Keratinocyte (primary cell): ENCODE measurements at places on chromosomes 13 and 19.

GRCh38 chr13:74560325-74560724 lies 426.1 kb upstream of the KLF12 start:
- DNase-seq = no peak

DNA sequence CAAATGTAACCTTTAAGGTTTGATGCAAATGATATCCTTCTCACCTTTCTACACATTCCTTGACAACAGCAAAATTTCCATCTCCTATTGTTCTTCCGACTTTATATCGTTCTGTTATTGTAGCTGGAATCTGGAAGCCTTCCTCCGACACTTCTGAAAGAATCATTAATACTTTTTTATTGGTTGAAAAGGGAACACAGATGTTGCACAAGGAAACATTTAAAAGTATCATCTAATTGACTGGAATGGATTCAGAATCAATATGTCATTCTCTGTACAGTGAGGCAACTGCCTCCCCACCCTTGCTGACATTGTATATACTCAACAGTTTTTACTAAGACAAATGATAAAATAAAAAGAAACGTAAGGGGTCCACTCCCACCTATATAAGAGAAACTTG lies 295.2 kb downstream of the DCLK1 start:
- DNase-seq = no peak

DNA sequence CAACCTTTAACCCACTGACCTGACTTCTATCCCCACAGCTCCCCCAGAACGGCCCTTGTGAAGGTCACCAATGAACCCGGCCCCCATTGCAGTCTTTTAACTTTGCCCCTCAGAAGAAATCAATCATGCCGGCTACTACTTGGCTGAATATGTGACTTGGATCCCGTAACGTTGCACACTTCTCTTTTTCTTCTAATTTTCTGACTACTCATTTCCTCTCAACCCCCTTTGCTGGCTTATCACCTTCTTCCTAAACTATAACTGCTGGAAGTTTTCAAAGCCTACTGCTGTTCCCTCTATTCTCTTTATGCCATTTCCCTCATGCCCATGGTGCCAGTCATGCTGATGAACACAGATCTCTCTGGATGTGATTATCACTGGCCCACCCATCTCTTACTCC lies 367.6 kb downstream of the DNAJC15 start:
- no peak for DNase-seq

GRCh38 chr13:73496711-73497110 lies 437.9 kb downstream of the KLF5 start:
- DNase-seq = no peak

DNA sequence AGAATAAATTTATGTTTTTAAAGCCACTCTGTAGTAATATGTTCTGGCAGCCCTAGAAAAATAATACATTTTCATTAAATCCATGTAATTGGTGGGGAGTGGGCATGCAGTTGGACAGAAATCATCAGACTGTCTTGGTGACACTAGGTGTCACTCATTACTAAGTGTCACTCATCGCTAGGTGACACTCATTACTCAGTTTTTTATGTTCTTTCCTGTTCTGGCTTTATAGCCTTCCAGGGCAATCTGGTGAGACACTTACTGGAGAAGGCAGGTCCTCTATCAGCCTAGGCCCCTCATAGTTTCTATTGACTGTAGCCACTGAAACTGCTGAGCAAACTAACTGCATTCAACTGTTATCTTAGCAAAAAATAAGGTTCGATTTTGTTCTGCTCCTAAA lies 542.1 kb downstream of the SLITRK1 start:
- DNase-seq = no peak

DNA sequence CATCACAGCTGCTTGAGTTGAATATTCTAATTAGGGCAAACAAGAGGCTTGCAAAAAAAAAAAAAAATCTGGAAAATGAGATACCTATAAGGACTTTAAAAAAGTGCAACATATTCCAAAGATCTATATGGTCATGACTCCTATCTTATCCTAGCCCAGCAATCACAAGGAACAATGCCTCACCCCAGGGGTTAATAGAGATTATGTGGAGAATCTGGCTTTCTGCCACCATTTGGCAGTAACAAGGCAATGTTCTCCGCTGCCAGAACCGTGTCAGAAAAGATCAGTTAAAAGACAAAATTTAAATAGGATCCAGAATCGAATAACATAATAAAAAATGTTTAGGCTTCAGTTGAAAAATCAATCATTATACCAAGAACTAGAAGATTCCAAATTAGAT lies 1643.2 kb upstream of the PRR20A start:
- no peak for DNase-seq

- DNase-seq = no peak
Observed at GRCh38 chr19:8367327-8368001, 3.5 kb downstream of the ANGPTL4 start.

DNA sequence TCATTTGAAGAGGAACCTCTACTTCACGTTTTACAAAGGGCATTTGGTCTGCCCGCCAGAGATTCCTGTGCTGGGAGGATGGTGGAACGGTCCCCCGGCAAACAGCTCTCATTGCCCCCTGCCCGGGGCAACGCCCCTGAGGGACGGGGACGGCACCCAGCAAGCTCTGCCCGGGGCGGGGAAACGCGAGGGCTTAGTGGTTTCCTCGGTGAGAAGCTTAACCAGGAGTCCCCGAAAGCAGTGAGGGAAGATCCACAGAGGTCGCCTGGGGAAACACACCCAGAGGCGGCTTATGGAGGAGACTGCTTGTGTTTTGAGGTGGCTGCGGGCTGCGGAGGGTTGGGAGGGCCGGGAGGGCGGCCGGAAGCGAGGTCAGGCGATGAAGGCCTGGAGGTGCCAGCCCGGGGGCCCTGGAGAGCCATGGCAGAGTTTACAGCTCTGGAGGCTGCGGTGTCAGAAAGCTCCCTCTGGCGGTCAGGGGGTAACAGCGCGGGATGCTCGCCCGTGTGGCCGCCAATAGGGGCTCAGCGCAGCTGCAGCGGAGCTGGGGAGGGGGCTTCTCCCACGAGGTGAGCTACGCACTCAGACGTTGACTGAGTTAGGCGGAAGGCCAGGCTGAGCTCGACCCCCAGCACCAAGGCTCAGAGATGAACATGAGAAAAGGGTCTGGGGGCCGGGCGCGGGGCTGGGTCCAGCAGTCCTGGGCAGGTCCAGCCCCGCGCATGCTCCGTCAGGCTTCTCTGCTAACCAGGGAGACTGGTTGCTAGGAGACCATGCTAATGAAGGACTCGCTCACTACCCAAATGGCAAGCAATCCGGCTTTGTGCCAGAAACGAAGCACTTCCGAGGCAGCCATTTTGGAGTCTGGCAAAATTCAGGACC lies 652 bp upstream of the TPGS1 start:
- DNase-seq = peak; percentile 97

GRCh38 chr19:35789195-35789977 lies 14.0 kb downstream of the ARHGAP33 start:
- DNase-seq = no peak

DNA sequence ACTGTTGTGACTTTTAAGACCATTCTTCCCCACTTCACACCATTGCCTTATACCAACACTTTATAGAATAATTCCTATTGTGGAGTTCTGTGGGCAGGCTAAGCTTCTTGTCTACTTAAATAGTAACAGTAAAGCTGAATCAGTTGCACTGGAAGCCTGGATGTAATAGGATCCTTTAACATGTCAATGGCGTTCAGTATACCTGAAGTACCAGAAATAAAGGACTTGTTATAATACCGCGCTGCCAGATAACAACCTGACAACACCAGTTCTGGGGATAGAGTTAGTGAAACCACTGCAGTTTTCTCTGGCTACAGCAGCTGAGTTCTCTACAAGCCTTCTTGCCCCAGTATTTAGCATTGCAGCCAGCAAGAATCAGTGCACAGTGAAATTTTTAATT lies 52.0 kb upstream of the TNFRSF19 start:
- no peak for DNase-seq

GRCh38 chr13:42751693-42752092 lies 29.7 kb upstream of the FAM216B start:
- DNase-seq = no peak

DNA sequence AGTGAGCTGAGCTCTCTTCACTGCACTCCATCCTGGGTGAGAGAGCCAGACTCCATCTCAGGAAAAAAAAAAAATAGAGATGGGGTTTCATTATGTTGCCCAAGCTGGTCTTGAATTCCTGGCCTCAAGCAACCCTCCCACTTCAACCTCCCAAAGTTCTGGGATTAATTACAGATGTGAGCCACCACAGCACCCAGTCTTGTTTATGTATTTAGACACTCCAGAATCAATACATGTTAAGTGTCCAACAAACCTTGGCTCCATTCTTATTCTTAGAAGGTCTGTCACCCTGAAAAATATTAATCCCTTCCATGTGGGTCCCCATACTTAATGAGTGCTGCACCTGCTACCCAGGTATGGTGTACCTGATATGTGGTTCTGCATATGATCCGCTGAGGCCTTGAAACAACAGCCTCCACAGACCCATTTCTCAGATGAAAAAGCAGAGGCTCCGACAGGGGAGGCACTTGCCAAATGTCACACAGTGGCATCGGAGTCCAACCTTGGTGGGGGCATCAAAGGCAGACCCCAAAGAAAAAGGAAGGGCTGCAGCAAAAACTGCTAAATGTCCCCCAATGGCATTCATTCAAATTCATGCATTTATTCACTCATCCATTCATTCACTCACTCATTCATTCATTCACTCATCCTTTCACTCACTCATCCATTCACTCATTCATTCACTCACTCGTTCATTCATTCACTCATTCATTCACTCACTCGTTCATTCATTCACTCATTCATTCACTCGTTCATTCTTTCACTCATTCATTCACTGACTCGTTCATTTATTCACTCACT lies 16.7 kb downstream of the TICAM1 start:
- DNase-seq = no peak

DNA sequence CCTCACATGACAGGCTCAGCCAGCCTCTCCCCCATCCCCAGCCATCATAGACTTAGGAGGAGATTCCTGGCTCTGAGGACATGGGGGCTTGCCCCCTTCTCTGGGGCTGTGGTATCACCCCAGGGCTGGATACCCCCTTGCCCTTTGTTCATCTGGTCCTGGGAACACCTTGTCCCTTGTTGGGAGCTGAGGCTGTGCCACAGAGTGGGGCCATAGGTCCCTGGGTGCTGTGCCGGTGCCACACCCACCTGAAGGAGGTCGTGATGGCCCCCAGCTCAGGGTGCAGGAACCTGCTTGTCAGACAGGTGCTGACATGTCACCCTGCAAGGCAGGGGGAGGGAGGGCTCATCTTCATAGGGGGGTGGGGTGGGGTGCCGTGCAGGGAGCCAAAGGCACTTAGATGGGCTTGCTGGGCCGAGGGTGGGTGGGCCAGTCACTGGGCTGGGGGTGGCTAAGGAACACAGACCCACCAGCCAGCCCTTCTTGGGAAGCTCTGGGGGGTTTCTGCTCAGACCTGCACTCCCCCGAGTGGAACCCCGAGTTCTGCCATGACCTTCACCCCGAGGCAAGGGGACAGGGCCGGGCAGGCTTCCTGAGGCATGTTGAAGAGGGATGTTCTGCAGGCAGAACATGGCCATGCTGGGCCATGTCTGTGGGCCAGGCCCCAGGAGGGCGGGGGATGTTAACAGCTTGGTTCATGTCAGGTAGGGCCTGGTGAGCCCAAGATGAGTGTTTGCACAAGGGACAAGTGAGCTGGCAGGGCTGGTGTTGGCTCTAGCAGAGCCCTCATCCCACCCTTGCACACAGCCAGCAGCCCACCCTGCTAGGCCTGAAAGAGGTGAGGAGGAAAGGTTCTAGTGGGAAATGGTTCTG lies 28.0 kb downstream of the TSSK6 start:
- DNase-seq = no peak

DNA sequence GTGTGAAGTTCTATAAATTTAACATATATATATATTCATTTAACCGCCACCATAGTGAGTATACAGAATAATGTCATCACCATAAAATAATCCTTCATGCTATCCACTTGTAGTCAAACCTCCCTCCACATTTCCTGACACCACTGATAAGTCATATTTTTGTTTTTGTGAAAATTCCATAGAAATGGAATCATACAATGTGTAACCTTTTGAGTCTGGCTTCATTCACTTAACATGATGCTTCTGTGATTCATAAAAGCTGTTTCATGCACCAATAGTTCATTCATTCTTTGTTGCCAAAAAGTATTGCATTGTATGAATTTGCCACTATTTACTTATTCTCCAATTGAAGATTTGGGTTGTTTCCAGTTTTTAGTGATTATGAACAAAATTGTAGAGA lies 497.5 kb upstream of the PCDH20 start:
- no peak for DNase-seq

DNA sequence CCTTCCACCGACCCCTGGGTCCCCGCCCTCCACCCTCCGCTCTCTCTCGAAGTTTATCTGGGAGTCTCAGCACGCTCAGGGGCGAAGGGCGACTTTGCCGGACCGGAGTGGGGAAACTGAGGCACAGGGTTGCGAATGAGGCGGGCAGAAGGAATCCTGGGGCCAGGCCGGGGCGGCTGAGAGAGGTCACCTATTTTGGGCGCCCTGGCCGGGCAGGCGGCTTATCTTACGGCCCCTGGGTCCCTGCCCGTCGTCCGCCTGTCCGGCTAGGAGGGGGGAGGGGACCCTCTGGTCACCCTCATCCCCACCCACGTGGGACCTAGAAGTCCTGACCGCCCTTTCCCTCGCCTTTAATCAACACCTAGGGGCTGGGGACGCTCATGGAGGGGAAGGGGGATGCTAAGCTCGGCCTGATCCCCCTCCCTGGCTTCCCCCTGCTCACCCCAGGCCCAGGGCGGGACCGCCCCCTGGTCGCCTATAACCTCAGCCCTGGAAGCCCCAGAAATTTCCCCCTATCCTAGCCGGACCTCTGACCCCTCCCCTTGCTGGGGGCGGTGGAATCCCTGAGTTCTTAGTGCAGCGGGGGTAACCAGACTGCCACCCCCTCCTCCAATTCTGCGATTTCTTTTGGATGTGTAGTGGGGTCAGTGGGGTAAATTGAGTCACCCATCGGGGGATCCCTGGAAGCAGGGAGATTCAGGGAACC lies 556 bp downstream of the TRIP10 start:
- no peak for DNase-seq

- no peak for DNase-seq
Observed at GRCh38 chr13:112450118-112450903, 74.2 kb downstream of the SPACA7 start.

GRCh38 chr13:114118511-114119123 lies 13.8 kb downstream of the RASA3 start:
- DNase-seq = no peak

DNA sequence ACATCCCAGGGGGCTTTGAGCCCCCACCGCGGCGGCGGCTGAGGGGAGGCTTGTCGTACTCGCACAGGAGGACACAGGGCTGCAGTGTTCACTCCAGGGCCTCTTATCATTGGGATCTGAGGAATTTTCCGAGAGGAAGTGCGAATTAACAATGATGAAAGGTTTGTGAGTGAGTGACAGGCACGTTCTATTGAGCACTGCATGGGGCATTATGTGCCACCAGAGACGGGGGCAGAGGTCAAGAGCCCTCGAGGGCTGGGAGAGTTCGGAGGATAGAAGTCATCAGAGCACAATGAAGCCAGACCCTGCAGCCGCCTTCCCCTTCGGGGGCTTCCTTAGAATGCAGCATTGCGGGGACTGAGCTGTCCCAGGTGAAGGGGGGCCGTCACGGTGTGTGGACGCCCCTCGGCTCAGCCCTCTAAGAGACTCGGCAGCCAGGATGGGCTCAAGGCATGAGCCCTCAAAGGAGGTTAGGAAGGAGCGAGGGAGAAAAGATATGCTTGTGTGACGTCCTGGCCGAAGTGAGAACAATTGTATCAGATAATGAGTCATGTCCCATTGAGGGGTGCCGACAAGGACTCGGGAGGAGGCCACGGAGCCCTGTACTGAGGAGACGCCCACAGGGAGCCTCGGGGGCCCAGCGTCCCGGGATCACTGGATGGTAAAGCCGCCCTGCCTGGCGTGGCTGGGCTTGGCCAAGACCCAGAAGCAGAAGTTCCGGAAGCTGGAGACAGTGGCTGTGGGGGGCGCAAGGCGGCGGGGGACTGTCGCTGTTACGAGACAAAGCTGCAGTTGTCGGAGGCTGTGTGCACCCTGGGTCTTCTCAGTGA lies 53.9 kb downstream of the MCF2L start:
- no peak for DNase-seq
